Effector memory CD8-positive, alpha-beta T cell (primary cell): ENCODE measurements at places on chromosomes 2 and 18.

- DNase-seq = no peak
Measured at GRCh38 chr2:149042881-149043280, 4.4 kb downstream of the LYPD6B start.

- no peak for DNase-seq
Measured at GRCh38 chr2:197360744-197361156, 50.2 kb upstream of the ANKRD44 start.

DNA sequence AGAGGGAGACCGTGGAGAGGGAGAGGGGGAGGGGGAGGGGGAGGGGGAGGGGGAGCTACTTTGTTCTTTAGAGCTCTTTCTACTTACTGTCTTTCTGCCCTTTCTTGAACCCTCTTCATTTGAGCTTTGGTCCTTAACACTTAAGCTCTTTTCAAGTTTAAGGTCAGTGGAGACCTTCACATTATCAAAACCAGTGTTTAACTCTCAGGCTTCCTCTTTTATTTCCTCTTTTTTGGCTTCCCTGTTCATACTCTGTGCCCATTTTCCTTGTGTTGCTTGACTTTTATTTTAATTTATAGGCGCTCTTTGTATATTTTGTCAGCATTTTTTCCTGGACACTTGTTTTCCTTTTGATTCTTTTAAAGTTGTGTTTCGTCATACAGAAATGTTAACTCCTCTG is 37.1 kb downstream of the ACSL3 start:
- DNase-seq = no peak

GRCh38 chr2:215793747-215794595 is 219.4 kb downstream of the MREG start:
- no peak for DNase-seq

GRCh38 chr2:28300485-28301341 is 91.9 kb upstream of the FOSL2 start:
- DNase-seq = no peak

- DNase-seq = no peak
Measured at GRCh38 chr2:65377556-65378192, 54.7 kb downstream of the SPRED2 start.

GRCh38 chr18:67402543-67402942 is 114.0 kb downstream of the DSEL start:
- DNase-seq = no peak

GRCh38 chr2:33272001-33272400 is 204.4 kb upstream of the RASGRP3 start:
- DNase-seq = peak; percentile 16

GRCh38 chr2:143950704-143951103 is 569.2 kb downstream of the ZEB2 start:
- DNase-seq = no peak

GRCh38 chr2:24903161-24904103 is 16.6 kb downstream of the ADCY3 start:
- no peak for DNase-seq

GRCh38 chr18:63137999-63138435 is 181.6 kb downstream of the BCL2 start:
- DNase-seq = peak; percentile 46

GRCh38 chr2:60987041-60987440 is 30.5 kb upstream of the PEX13 start:
- no peak for DNase-seq

- DNase-seq = no peak
Measured at GRCh38 chr18:45324495-45325113, 290.7 kb upstream of the SLC14A2 start.

DNA sequence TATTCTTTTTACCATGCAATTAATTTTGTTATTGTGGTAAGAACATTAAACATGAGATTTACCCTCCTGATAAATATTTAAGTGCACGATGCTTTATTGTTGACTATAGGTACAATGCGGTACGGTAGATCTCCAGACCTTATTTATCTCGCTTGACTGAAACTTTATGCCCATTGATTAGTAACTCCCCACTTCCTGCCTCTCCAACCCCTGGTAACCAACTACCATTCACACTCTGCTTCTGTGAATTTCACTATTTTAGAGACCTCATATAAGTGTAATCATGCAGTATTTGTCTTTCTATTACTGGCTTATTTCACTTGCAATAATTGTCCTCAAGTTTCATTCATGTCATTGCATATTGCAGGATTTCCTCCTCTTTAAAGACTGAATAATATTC is 195.7 kb upstream of the ID2 start:
- no peak for DNase-seq

GRCh38 chr2:223532161-223532560 is 70.0 kb downstream of the SCG2 start:
- DNase-seq = no peak

- no peak for DNase-seq
Measured at GRCh38 chr2:46530639-46531038, 51.3 kb downstream of the TMEM247 start.

- DNase-seq = no peak
Measured at GRCh38 chr18:1663879-1664705, 759.4 kb downstream of the ADCYAP1 start.

DNA sequence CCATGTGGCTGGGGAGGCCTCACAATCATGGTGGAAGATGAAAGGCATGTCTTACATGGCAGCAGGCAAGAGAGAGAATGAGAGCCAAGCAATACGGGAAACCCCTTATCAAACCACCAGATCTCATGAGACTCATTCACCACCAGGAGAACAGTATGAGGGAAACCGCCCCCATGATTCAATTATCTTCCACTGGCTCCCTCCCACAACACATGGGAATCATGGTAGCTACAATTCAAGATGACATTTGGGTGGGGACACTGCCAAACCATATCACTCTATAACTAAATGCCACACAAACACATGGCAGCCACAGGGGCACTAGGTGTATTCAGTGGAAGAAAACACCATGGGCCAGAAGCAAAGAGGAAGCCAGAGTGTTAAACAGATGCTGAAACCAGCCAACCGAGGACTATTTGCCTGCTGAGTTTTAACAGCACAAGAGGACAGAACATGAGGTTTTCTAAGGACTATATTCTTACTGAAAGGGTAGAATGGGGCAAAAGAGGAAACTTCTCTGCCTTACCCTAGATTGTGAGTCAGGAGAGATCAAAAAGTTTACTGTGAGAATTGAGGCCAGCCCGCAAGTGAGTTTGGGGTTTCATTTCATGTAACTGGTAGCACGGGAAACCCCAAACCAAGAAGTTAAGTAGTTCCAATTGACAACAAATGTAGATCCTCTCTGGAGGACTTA is 49.2 kb downstream of the SIGLEC15 start:
- DNase-seq = peak; percentile 34

- peak; percentile 96 for DNase-seq
Measured at GRCh38 chr2:42102024-42102590, 54.3 kb downstream of the PKDCC start.

- no peak for DNase-seq
Measured at GRCh38 chr2:18860179-18860578, 270.8 kb upstream of the NT5C1B start.

GRCh38 chr2:64426183-64426952 is 27.6 kb upstream of the LGALSL start:
- no peak for DNase-seq

DNA sequence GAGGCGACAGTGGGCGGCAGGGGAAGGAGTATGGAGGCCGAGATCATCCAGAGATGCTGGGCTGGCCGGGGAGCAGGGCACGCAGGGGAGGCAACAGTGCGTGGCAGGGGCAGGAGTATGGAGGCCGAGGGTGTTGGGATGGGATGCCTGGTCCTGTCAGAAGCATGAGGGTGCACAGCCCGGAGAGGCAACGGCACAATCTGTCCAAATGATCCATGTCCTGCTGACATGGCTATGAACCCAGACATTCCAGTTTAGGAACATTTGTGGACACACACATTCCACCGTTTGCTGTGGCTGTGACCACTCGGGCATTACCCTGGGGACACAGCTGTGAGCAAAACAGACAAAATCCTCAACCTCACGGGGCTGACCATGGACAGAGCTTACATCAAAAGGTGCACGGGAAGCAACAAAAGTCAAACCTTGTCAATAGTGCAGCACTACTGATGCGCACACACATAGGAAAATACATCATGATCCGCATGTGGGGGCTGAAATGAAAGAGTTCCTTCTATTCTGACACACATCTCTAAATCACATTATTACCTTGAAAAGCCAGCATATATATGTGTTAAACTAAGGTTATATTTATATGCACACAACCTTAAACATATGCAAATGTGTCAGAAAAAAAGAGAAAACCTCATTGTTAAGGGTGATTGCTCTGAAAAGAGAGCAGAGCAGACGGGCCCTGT is 144.0 kb upstream of the GPC1 start:
- DNase-seq = no peak

DNA sequence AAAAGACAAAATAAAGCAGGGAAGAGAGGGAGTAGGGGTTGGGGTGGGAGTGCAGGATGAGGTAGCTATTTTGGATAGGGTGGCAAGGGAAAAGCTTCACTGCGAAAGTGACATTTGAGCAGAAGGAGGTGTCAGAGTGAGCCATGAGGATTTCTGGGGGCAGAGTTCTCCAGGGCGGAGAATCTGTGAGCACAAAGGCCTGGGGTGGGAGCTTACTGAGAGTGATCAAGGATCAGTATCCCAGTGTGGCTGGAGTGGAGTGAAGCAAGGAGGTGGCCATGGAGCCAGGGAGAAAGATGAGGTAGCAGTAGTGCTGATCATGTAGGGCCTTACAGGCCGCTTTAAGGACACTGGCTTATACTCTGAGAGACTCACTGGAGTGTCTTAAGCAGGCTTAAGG is 210.9 kb upstream of the FOSL2 start:
- no peak for DNase-seq

- no peak for DNase-seq
Measured at GRCh38 chr2:23826771-23827170, 100.2 kb downstream of the ATAD2B start.

DNA sequence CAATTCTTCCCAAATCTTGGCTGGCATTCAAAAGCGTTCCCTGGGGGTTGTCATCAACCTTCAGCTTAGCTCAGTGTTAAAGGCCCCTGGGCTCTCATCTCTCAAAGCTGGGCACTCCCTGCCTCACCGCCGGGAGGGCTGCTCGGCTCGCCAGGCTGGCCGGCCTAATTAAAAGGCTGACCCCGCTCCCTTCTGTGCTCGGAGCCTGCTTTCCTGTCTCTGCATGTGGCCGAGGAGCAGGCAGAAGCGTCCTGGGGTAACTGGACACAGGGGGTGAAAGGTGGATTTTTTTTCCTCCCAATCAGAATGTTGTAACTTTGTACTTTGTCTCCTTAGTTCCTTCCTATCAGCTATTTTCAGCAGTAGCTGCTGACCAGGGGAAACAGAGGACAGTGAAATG is 231.1 kb downstream of the GBX2 start:
- DNase-seq = no peak

- no peak for DNase-seq
Measured at GRCh38 chr2:40097691-40098385, 318.8 kb upstream of the THUMPD2 start.

DNA sequence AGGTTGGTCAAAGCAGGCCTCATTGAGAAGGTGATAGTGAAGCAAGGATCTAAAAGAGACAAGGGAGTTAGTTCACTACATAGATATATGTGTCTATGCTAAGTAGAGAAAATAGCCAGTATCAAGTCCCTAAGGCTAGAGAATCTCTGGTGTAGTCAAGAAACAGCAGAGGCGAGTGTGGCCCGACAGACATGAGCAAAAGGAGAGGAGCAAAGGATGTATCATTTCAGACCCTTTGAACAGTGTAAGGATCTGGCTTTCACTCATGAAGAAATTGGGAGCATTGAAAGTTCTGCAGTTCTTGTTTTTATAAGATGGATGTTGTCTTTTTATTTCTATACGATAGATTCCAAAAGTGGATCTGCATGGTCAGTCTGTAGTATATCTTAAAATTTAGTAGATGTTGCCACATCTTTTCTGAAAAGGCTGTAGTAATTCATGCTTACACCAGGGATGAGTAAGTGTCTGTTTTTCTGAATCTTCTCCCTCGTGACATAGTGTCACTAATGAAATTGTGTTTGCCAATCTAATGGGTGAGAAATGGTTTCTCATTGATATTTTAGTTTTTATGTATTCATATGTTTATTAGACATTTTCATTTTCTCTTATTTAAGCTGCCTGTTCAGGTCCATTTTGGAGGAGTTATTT is 18.8 kb downstream of the SP100 start:
- no peak for DNase-seq

GRCh38 chr2:168114040-168114439 is 133.4 kb downstream of the STK39 start:
- no peak for DNase-seq

- DNase-seq = no peak
Measured at GRCh38 chr2:26534098-26534864, 56.4 kb upstream of the OTOF start.

DNA sequence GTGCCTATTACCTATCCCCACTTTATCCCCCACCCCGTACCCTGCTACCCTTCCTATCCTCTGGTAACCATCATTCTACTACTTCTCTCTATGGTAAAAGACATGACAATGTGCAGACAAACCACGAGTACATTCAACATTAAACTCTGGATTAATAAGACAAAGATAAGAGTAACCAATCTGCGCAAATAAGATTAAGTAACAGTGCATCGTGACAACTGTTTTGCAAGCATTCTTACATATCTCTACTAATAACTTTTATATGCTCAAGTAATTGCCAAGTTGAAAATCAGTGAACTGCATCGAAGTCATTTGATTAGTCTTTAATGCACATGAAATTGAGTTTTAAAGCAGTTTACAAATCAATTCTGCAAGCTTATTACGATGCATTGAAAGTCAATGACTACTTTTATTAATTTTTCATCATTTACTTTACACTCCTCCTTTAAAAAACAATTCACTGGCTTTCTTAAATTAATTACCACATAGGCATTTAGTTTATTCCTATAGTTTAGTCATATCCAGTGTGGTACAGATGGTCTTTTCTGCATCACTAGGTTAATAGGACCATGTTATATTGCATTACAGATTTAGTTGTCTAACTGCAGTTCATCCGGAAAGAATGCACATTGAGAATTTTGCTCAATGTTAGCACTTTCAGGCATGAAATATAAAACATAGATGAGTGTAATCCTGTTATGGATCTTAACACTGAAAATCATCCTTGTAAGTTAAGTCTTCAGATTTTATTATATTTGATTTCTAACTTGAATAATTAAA is 178.1 kb downstream of the GCA start:
- DNase-seq = no peak

GRCh38 chr18:52747869-52748268 is 407.9 kb downstream of the DCC start:
- no peak for DNase-seq

- no peak for DNase-seq
Measured at GRCh38 chr2:45009303-45009927, at the start of gene SIX2. TSS of gene SIX2 (minus strand) at chr2:45009452. CDS start at chr2:45009110, 342 bp downstream.

GRCh38 chr2:33094303-33094702 is 147.6 kb downstream of the LTBP1 start:
- no peak for DNase-seq
